ENCODE measurements at places on chromosomes 13 and 19.

GRCh38 chr13:24687611-24688010 lies 7.4 kb downstream of the ATP12A start:
- DNase-seq = no peak

DNA sequence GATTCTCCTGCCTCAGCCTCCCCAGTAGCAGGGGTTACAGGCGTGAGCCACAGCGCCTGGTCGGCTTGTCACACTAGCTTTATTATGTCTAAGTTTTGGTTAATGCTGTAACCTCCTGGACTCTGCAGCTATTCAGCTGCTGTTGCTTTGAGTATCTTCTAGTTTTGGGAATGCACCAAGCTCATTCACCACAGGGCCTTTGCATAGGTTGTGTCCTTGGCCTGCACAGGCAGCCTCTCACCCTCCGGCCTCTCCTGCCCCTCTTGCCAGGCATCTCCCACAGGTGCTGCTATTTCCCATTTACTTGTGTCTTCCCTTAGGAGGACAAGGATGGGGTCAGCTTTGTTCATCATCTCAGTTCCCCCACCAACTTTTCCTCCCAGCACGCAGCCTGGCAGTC lies 2.4 kb upstream of the CCDC9 start:
- no peak for DNase-seq

DNA sequence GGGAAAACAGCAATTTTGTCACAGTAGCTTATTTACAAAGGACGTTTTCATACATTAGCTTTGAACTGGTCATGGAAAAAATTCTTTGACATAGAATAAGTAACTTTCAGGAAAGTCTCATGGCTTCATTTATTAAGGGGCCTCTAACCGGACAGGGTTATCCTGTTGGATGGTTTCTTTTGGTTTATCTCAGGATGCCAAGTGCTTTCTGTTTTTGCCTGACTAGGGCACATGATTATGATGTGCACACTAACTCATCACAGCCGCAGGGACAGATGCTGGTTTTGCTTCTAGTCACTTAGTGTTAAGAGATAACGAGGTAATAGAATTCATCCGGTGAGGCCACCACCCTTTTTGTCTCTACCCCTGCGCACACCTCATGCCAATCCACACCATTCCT lies 53.0 kb downstream of the TGDS start:
- no peak for DNase-seq

- DNase-seq = no peak
These were observed 94.1 kb downstream of the HSPH1 start for GRCh38 chr13:31067416-31068118.

GRCh38 chr13:30845297-30846214 lies 60.5 kb upstream of the MEDAG start:
- DNase-seq = no peak

- DNase-seq = no peak
These were observed 3.7 kb downstream of the FGF9 start for GRCh38 chr13:21674490-21675009.

Measured in cerebellar nuclear complex (tissue), 1 donor.